ENCODE measurements at places on chromosomes 3 and 15.
A peak's percentile ranks its signal among the peaks of the same experiment; 100 is the strongest.

DNA sequence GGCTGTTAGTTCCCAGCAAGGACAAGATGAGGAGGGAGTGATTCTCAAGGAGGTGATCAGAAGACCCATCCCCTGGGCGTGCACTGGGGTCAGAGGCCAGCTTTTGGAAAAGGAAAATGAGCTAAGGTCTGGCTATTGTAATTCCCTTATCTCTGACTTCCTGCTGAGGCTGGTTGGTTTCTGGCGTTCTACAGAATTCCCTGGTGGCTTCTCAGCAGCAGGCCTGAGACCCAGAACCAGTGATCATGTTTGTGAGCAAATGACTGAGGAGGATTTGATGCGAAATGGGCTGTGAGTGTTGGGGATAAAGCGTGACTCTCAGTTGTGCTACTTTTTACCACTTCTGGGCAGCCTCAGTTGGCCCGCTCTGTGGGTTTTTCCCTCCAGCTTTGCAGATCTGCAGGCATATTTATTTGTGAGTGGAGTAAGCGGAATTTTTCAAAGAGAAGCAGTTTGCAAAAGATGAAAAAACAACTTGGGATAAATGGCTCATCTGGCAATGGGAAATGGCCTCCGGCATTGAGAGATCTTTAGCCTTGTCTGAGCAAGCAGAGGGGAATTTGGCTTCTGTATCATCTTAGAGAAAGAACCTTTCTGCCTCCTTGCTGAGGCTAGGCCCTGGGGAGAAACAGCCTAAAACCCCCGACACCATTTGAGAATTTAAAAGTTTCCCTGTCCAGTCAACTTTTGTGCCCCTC is 102.7 kb downstream of the SLCO3A1 start:
- DNase-seq, result no peak

GRCh38 chr3:38297947-38298711 is 16.0 kb downstream of the SLC22A14 start:
- no peak for DNase-seq

DNA sequence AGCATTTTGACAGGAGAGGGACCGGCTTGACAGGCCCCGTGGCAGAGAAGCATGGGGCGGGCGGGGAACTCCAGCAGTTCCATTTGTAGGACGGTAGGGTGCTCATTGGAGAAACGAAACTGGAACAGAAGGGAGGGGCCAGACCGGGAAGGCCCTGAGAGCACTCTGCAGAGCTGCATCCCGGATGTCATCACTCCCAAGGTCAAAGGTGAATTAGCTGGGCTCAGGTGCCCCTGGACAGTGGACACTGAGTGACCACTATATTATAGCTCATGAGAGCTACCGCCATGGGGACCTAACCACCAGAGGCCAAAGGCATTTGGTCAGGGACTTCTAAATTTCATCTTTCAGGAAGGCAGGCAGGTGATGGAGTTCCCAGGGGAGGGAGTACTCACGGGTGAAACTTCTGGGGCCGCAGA is 7.3 kb downstream of the CSRNP1 start:
- peak; percentile 95 for DNase-seq

- DNase-seq, result no peak
Measured at GRCh38 chr15:57526615-57527014, 65.1 kb upstream of the MYZAP start.

- no peak for DNase-seq
Measured at GRCh38 chr3:99287876-99288275, 350.5 kb upstream of the COL8A1 start.

DNA sequence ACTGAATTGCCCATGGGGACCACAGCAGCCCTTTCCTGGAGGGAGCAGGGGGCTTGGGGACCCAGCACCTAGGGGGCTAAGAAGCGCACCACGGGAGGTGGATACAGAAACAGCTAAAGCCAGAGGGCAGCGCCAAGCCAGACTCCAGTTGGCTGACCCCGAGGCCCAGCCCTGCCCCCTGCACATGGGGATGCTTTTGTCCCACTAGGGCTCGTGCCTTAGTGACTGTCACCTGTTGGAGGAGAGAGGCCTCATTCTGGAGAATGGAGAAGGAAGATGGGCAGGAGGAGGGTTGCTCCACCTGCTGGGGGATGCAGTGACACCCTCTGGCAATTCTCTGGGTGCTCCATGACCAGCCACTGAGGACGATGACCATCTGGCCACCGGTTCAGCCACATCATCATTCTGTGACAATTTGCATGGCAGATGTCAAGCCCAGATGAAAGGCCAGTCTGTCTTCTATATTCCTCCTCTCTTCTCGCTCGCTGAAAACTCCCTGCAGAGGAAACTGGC is 167.8 kb upstream of the TLE3 start:
- no peak for DNase-seq
